Putamen (tissue), 1 donor: ENCODE measurements at places on chromosomes 3 and 15.

- no peak for DNase-seq
Observed at GRCh38 chr3:141950572-141951493, 74.4 kb downstream of the ATP1B3 start.

GRCh38 chr3:32117320-32117719 is 10.9 kb downstream of the GPD1L start:
- DNase-seq: no peak

DNA sequence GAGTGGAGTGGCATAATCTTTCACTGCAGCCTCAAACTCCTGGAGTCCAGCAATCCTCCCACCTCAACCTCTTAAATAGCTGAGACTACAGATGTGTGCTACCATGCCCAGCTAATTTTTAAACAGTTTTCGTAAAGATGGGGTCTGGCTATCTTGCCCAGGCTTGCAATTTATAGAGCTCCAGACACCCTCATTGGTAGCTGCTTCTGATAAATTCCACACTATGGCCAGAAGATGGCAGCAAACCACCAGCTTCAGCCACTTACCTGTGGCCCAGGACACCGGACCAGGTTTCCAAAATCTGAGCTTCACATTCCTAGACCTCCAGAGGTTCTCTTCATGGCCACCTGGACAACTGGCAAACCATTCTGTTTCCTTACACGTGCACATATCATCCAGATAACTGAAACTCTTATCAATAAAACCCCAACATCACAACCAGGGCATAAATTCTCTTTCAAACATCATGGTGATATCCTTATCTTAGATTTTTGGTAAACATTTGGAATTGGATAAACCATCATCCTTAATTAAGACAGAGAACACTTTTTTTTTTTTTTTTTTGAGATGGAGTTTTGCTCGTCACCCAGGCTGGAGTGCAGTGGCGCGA is 28.9 kb downstream of the FBXW12 start:
- DNase-seq: no peak

GRCh38 chr3:169295912-169296570 is 367.5 kb downstream of the MECOM start:
- no peak for DNase-seq

GRCh38 chr15:68585574-68586273 is 6.9 kb downstream of the CORO2B start:
- peak; percentile 65 for DNase-seq

DNA sequence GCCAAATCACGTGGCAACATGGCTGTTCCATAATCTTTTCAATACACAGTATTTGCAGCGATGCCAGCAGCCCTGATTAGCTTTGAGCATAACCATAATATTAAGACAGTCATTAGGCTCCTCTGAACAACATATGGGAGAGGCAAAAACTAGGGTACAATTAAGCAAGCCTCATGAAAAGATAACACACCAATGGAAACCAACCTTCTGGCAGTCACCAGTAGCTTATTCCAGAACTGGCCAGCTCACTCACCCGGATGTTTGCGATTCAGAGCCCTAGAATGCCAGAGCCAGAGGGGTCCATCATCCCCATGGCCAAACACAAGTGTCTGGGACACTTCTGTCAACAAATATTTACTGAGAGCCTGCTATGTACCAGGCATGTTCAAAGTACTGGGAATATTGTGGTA is 48.8 kb upstream of the PLXND1 start:
- no peak for DNase-seq

GRCh38 chr15:52866698-52867097 is 76.6 kb upstream of the ONECUT1 start:
- DNase-seq: no peak

- DNase-seq: no peak
Observed at GRCh38 chr3:127168271-127168670, 24.7 kb upstream of the PRR23E start.

DNA sequence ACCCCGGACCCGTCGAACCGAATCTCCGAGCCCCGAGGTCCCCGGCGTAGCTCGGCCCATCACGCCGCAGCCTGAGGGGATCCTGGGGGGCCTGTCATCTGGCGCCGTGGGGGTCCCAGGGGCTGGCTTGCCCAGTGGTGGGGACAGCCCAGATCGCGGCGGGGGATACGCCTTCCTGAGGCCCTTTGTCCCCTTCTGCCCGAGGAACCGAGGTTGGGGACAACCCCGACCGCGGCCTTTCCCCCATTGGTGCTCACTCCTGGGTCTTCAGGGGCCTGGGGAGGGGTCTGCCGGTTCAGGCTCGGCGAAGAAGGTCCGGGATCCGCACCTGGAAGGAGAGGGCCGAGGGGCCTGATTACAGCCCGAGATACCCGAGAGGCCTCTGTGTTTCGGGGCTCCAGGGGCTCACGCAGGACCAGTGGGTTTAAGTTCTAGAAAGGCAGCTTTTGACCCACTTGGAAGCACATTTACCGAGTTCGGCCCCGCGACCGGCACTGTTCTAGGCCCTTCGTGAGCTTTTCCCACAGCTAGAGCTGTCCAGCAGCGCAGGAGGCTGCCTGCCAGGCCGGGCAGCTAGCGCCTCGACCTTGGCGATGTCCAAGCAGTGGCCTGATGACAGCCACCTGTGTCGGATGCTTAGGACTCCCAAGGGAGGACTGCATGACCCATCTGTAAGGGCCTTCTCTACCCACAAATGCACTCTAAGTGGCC is 504 bp downstream of the ABHD2 start:
- no peak for DNase-seq

- no peak for DNase-seq
Observed at GRCh38 chr3:117788061-117788460, 1078.5 kb downstream of the TUSC7 start.

DNA sequence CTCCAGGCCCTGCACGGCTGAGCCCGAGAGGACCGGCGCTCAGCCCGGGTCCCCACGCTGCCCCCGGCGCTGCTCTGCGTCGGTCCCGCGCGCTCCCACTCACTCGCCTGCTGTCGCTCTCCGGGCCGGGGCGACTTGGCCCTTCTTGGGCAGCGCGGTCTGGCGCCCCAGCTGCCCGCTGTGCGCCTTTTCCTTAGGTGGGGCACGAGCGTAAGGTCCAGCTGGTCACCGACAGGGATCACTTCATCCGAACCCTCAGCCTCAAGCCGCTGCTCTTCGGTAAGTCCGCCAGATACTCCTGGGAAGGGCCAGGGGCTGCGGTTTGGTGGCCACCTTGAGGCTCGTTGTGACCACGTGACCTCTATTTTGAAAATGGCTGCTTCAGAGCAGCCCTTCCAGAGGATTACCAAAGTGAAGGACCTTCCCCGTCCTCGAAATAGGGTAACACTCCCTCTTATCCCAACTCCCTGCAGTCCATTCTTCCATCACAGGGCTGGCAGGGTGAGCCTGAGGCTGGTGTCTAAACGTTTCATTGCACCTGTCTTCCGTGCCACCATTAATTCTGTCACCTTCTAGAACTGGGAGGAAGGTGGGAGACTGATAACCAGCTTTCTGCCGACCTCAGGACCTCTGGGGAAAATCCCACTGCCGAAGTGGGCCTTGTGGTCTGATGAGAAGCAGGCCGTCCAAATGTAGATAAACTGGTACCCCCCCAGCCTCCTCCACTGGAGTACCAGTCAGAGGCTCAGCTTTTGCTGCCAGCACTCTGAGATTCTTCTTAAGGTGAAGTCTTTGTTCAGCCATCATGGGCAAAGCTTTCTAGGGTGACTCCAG is 812 bp downstream of the P4HTM start:
- no peak for DNase-seq

- DNase-seq: no peak
Observed at GRCh38 chr3:158165730-158166129, 55.8 kb downstream of the RSRC1 start.

DNA sequence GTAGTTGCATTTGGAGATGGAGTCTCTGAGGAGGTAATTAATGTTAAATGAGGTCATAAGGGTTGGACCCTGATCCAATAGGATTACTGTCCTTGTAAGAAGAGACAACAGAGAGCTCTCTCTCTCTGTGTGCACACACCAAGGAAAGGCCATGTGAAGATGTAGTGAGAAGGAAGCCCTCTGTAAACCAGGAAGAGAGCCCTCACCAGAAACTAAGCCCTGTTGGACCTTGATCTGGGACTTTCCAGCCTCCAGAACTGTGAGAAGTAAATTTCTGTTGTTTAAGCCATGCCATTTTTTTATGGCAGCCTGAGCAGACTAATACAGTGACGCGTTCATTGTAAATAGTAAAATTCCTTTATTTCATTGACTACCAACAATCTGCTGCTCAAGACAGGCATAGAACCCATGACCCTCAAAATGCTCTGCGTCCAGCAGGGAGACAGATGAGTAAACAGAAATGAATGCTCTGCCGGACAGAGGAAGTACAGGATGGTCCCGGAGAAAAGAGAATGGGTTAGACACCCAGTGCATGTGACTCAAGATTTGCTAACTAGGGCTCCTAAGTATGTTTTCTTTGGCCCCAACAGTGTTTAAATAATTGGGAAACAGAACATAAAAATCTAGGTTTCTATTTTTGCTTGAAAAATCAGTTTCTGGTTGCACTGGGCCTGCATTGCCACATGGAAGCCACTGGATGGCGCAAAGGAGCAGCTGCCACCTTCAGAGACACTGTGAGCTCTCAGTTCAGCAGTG is 37.9 kb upstream of the TNFAIP8L3 start:
- DNase-seq: peak; percentile 55

DNA sequence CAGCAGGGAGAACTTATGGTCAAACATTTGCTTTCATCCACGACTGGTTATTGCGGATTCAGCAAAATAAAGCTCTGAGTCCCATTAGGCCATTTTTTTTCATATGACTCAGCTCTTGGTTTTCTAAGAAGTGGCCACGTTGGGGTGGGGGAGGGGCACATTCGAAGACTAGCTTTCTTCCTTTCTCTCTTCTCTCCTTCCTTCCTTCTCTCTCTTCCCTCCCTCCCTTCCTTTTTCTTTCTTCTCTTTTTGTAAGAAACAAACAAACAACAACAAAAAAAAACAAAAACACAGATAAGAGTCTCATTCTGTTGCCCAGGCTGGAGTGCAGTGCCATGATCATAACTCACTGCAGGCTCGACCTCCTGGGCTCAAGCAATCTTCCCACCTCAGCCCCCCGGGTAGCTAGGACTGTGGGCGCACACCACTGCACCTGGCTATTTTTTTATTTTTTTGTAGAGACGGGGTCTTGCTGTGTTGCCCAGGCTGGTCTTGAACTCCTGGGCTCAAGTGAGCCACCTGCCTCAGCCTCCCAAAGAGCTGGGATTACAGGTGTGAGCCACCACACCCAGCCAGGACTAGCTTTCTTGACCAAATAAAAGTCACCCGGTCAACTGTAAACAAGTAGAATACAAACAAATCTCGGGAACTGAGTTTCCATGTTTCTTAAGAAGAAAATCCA is 41.6 kb downstream of the ABCC5 start:
- DNase-seq: no peak

- DNase-seq: no peak
Observed at GRCh38 chr3:28612232-28612631, 263.6 kb upstream of the AZI2 start.

DNA sequence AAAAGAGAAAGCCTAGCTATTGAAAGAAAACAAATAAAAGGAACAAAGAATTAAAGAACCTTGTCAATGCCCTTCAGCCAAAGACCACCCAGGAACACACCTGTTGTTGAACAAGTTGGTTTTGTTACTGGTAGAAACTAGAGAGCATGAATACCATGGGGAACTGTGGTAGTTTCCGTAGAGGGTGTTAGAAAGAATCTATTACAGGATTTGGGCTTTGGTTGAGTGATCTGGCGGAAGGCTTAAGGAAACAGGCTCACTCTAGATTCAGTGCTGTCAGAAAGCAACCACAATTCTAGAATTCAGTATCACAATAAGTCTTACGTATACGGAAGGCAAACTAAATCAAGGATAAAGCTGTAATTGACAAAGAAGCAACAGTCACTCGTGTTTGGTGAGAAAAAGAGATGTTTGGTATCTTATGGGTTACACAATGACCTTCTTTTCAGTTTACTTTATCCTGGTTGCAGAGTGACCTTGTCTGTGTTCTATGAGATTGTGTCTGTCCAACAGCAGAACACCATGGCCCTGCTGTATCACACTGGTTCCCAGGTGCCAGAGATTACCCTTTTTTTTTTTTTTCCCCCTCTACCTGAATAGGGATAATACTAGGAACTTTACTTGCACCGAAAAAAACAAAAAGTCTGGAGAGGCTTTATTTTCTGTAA is 265.9 kb downstream of the SHQ1 start:
- no peak for DNase-seq

DNA sequence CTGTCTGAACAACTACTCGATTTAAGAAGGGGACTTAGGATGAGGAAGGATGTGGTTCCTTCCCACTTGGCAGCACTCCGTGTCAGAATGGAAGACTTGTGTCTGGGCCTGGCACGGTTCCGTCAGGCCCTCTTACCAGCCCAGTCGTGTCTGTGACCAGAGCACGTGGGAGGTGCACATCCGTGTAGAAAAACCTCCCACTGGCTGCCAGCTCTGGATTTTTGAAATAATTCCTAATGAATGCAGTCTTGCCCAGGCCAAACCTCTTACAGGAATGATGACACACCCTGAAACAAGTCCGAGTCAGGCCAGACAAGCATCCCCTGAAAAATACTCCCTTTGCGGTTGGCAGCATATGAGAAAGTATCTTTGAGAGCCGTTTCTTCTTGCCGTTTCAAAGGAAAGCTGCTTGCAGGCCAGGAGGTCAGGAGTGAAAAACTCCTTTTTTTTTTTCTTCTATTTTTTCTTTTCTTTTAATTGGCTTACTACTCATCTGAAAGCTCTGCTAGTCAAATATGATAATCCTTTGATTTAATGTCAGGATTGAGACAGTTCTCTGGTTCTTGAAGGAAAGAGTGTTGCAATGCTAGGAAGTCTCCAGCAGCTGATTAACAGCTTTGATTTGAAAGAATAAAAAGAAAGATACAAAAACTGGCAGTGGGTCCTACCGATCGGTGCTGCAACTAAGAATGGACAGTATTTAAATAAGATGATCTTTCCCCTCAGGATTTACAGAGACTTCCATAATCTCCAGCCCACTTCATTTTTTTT is 19.8 kb downstream of the IL1RAP start:
- DNase-seq: peak; percentile 58

- DNase-seq: no peak
Observed at GRCh38 chr15:74027688-74028087, 33.2 kb downstream of the PML start.

DNA sequence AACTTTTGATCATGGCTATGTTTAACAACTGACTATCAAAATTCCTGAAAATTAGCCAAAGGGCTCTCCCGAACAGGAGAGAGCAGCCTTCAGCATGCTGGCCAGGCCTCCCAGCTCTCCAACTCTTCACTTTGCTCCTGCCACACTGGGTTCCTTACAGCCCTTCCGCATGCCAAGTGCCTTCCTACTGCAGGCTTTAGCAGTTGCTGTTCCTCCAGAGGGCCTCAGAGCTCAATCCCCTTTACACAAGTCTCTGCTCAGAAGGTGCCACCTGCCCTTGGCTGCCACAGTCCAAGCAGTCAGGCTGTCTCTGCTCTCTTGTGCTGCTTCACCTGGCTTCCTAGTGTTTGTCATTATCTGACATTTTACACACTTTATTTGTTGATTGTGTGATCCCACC is 553.1 kb upstream of the PPP2R3A start:
- DNase-seq: no peak

DNA sequence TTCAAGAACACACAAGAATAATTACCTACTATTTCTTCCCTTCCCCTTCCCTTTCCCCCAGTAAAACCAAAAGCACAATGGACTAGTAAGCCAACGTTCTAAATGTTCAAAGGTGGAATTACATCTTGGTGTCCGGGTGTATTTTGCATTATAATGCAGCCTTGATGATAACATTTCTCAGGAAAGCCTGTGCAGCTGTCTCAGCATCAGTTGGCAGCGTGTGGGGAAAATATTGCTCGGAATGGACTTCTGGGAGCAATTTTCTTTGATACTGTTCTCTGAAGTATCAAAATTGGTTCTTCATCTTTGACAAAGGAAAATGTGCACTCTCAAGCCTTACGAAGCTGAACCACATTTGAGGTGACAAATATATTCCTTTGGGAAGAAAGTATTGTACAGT is 198.9 kb downstream of the AGBL1 start:
- no peak for DNase-seq

- DNase-seq: no peak
Observed at GRCh38 chr15:100528833-100529428, at the start of gene CERS3. Gene CERS3, minus strand, starts transcription at chr15:100528950. Its CDS starts 27,101 bp downstream, at chr15:100501849.
